NCI-H1092 treated with DMSO at 0.1 percent for 48 hours (cell line): ENCODE measurements at places on chromosomes 12 and 14.

- DNase-seq, result no peak
Measured at GRCh38 chr12:76927170-76927784, 48.5 kb upstream of the CSRP2 start.

DNA sequence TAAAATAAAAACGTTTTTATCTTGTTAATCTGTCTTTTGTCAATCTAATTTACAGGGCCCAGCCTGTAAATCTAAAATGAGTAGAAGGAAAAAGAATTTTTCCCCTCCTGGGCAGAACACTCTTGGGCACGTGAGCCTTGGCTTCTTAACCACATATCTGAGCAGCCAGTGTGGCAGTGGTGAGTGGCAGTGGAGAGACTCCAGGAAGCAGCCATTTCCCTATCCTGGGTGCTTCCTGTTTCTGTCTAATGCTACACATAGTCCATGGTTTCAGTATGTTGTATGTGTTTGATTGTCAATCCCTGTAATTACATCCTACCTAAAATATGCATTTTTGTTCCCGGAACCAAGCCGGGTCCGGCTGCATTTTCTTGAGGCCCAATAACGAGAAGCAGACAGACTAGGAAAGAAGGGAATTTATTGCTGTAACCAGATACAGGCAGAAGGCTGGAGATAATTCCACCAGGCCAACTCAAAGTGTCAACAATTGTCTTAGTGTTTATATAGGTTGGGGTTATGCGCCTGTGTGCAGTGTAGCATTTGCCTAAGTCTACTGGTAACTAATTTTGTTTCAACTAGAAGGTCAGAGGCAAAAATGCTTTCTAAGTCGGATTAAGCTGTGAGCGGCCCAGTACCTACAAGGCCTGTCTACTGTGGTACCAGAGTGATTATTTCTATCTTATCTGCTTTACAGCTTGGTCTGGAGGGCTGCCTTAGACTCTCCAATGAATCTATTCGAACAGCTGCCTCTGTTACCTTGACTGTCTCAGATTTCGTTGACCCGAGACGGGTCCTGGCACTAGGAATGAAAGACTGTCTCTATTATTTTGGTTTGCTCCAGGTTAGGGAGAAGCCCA is 82.4 kb upstream of the RESF1 start:
- no peak for DNase-seq

DNA sequence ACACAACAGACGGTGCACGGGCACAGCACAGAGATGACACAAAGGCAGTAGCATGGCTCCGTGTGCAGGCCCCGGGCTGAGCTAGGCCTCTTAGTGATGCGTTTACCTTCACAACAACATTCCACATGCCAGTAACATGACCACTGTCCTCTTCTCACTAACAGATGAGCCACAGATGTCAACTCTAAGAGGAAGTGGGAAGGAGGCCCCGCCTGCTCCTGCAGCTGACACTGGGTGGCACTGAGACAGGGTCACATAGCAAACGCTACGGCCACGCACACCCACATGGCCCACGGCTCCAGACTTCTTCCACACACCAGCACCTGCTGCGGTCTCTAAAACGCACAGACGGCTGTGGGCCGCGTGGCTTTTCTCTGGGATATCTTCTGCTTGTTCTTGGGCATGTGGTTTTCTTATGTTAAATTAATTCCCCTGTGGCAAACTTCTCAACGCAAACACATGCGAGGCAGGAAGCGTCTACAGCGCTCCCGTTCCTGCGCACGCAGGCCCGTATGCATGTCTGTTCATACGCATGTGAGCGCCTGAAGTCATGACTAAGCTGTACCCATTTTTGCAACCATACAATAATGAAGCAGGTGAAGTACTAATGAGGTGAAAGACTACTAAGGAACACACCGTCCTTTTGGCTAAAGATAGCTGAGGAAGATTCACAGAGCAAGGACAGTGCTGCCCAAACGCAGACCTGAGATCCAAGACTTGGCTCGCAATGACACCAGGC is 26.8 kb downstream of the AMN start:
- DNase-seq, result no peak

GRCh38 chr14:30180219-30180618 is 252.6 kb upstream of the PRKD1 start:
- no peak for DNase-seq

DNA sequence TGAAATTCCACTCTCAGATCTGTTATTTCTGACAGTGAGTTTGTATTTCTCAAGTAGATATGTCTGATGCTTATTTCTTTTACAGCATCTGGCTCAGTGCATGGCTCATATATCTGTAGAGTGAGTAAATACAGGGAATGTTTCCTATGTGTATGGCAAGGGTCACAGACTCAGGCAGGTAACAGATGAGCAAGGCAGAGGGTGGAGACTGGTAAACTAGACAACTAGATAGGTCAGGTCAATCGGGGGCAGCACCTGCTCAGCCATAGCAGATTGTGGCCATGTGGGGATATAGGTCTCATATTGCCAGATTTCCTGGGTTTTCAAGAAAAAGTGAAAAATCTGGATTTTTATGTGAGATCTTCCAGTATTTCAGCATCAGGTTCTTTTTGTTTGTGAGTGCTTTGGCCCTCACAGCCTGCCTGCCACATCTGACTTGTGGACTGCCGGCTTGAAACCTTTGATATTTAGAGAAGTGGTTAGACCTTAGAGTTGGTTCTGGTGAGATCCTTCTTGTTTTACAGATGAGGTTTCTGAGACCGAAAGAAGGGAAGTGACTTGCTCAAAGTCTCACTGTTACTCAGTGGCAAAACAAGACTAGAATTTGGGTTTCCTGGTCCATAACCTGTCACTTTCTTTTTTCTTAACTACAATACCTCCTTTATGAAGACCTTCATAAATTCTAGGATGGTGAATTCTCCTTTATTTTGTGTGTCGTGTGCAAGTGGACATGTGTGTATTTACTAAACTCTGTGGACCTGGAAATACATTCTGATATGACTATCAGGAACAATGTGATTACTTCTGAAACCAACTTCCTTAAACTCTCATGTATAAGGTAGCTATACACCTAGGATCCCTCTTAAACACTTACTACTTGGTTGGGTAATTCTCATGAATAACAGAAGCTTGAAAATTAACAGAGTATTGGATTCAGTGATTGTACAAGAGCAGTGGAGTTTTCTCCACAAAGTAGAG is 34.4 kb downstream of the PROX2 start:
- no peak for DNase-seq

- DNase-seq, result peak; percentile 8
Measured at GRCh38 chr14:75141967-75142366, 15.1 kb upstream of the NEK9 start.

- no peak for DNase-seq
Measured at GRCh38 chr12:105855361-105856047, 283.2 kb downstream of the NUAK1 start.
